ENCODE measurements at places on chromosomes 3 and 15. TPM values are rescaled to one million over a fixed set of nuclear protein-coding genes. Genes with fewer than 3 reads are reported as not detected.

DNA sequence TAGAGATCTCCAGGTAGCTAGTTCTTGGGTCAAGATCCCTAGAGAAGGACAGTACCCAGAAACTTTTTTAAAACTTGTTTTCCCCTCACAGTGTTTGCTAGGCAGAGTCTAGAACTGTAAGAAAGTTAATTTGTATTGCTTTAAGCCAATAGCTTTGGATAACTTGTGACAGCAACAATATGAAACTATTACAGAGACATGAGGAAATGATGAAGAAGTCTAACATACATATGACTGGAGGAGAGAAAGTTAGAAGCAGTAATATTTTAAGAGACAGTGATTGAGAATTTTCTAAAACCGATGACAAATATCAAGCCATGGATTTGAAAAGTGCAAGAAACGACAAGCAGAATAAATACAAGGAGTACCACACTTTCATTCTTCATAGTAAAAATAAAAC, 10.0 kb downstream of the HMG20A start:
- H3K27ac ChIP-seq, result no peak overlapping the region
- peaks cover 36% of the 10 kb centered on the region for H3K4me1 ChIP-seq
- no peak for DNase-seq

DNA sequence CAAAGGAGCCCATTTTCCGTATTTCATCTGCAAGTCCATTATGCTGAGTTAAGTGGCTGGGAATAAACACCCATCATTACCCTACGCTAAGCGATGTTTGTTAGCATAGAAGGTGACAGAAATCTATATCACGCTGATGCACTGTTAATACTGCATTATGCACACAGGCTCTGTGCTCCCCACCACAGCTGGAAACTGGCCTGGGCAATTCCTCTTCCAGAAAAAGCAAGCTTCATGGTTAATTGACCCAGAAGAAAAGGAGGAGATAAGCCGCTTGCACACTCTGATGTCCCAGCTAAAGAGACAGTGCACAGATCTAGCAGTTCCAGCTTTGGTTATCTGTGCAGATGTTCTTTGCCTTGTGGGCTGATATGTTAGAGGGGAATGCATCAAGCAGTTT, 232.6 kb downstream of the NTRK3 start:
- no peak overlapping the region for H3K27ac ChIP-seq
- no peaks in the 10 kb centered on the region for H3K4me1 ChIP-seq
- no peak overlapping the region for H3K4me3 ChIP-seq
- DNase-seq, result no peak

- no peaks in the 10 kb centered on the region for H3K36me3 ChIP-seq
- no peak overlapping the region for H3K27ac ChIP-seq
- no peaks in the 10 kb centered on the region for H3K27me3 ChIP-seq
These were observed 12.4 kb downstream of the OTOL1 start for GRCh38 chr3:161508852-161509477.

The EXD1 gene
- not detected for total RNA-seq

The PLA2G4B gene
- 13.1 TPM for total RNA-seq

The TMEM87A gene
- 31.2 TPM for total RNA-seq

The MYRIP gene
- not detected for total RNA-seq

The PLS1 gene
- total RNA-seq, result 3.2 TPM

The ADCY5 gene
- not detected for total RNA-seq

DNA sequence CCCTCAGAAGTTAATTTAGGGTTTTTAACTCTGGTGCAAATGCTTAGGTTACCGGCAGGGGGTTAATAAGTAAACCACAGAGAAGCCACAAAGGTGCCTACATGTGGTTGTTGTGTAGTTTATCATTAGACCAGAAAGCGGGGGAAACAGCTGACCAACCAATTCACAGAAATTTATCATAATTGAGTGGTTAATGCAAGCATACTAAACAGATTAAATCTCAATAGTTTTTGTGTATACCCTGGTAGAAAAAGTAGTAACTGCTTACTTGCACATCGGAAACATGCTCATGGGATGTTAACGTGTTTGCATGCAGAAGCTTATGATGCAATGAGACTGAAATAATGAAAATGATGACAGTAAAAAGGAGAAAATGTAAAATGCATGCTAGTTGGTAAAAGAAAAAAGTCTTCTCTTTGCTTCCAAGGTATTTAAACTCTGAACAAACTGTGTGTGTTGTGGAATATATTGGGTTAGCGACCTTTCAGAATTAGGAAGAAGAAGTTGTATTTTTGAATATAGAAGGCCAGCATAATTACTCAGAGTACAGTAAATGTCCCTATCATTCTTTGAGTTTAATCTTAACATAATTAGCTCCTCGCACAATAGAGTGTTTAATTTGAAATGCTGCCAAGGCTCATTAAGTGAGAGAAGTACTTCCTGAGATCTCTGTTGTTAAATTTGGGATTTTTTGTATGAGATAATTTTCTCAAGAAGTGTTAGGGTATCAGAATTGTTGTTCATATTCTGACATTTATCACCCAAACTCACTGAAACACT, 316.2 kb downstream of the PTPRG start:
- DNase-seq, result no peak
- no peak overlapping the region for H3K4me3 ChIP-seq
- peaks cover 1% of the 10 kb centered on the region for H3K27me3 ChIP-seq
- no peaks in the 10 kb centered on the region for H3K36me3 ChIP-seq
- no peak overlapping the region for H3K27ac ChIP-seq

GRCh38 chr15:72970933-72971760, 81.1 kb upstream of the NEO1 start:
- no peaks in the 10 kb centered on the region for H3K36me3 ChIP-seq
- no peak for DNase-seq
- H3K4me1 ChIP-seq, result no peaks in the 10 kb centered on the region
- peaks cover 19% of the 10 kb centered on the region for H3K27me3 ChIP-seq

GRCh38 chr15:80118956-80119355, 33.8 kb upstream of the FAH start:
- peaks cover 11% of the 10 kb centered on the region for H3K36me3 ChIP-seq
- no peak for DNase-seq
- no peaks in the 10 kb centered on the region for H3K27me3 ChIP-seq
- no peak overlapping the region for H3K27ac ChIP-seq

DNA sequence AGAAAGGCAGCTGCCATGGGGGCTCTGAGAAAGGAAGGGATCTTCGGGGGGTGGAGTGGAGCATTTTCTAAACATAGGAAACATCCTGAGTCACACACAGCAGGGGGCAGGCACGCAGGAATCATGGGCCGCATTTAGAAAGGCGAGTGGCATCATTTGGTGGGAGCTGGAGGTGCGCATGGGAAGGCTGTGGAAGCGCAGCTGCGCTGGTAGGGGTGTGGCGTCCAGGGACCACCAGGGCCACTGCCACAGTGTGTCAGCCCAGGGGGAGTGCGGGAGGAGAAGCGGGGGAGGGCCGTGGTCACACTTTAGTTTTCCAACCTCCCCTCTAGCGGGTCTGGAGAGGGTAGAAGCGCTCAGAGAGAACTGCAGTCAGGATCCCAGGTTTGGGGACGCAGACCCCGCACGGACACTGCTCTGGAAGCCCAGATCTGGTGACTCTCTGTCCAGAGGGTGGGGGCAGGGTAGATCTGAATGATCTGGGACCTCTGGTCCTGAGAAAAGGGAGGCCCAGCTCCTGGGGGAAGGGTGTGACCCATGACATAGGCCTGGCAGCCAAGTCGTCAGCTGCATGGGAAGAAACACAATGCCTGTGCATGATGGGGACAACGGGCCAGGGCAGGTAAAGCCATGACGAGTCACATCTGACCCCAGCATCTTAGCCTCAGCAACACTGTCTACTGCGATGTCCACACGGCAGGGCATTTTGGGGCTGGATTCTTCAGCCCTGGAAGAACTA, 88.0 kb upstream of the IQSEC1 start:
- no peaks in the 10 kb centered on the region for H3K4me1 ChIP-seq
- no peaks in the 10 kb centered on the region for H3K36me3 ChIP-seq
- H3K4me3 ChIP-seq, result no peak overlapping the region
- no peak overlapping the region for H3K27ac ChIP-seq

The SLC51A gene
- not detected for total RNA-seq

The B3GNT5 gene
- total RNA-seq, result 1.4 TPM

- no peak for DNase-seq
- no peak overlapping the region for H3K4me3 ChIP-seq
- no peaks in the 10 kb centered on the region for H3K36me3 ChIP-seq
- no peak overlapping the region for H3K27ac ChIP-seq
- H3K27me3 ChIP-seq, result peaks cover 32% of the 10 kb centered on the region
- H3K4me1 ChIP-seq, result peaks cover 11% of the 10 kb centered on the region
These were observed 54.1 kb upstream of the HES1 start for GRCh38 chr3:194081826-194082225.

GRCh38 chr3:12301031-12301430, 12.2 kb downstream of the PPARG start:
- no peak for DNase-seq
- peaks cover 21% of the 10 kb centered on the region for H3K27me3 ChIP-seq
- no peaks in the 10 kb centered on the region for H3K4me1 ChIP-seq
- H3K36me3 ChIP-seq, result no peaks in the 10 kb centered on the region

DNA sequence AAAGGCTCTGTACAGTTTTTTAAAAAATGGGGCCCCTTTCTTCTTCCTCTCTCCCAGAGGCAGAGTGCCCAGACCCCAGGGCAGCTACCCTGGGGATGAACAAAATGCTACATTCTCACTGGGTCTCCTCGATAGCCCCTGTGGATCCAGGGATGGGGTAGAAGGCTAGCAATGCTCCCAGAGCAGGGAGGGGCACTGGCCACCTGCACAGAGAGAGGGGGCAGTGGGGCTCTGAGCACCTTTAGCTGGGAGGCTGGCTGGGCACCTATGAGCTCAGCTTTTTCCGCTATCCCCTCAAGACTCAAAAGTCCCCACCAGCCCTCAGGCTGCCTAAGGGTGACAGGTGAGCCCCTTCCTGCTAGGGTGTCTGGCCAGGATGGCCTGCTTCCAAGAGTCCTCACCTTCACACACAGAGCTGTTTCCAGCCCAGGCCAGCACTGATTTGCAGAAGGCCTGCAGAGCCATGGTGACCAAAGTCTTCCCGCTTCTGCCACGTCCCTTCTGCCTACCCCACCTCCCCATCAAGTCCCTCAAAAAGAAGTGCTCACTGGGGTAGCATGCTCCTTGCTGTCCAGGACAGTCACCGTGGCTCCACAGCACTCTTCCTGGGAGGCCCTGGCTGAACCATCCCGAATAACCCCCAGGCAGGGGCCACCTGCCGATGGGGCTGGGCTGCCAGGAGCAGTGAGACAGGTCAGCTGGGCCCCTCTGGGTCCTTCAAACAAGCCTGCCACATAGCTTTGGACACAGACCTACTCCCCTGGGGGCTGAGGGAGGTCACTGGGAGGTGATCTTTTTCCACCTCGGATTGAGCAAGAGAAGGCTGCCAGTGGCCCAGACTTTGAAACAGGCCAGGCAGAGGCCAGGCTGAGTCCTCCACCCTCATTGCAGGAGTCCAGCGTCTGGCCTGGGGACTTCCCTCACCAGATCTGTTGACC, 20.4 kb downstream of the BMF start:
- H3K36me3 ChIP-seq, result no peaks in the 10 kb centered on the region
- no peak overlapping the region for H3K27ac ChIP-seq
- peaks cover 12% of the 10 kb centered on the region for H3K4me1 ChIP-seq
- H3K27me3 ChIP-seq, result peaks cover 5% of the 10 kb centered on the region

DNA sequence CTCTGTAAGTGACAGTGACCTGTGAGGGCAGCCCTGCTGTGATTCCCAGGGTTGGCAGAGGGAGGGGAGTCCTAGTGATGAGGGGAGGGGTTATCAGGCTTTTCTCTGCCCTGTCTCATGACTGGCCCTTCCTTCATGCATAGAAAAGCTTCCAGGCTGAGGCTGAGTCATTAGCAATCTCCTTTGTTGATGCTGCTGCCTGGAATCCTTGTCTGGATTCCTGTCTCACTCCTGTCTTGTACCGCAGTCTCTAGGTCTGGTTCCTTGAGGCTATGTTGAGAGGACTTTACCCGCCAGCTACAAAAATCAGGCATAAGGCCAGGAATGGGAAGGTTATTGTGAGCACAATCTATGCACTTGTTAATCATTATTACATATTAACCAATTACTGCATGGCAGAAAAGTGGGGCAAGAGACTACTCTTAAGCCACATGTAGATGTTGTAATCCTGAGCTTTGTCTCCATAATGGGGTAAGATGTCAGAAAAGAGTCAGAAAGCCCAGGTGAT, 7.2 kb downstream of the KLHL6 start:
- H3K27me3 ChIP-seq, result no peaks in the 10 kb centered on the region
- H3K4me3 ChIP-seq, result no peak overlapping the region

- peaks cover 7% of the 10 kb centered on the region for H3K27me3 ChIP-seq
- H3K4me3 ChIP-seq, result no peak overlapping the region
- DNase-seq, result no peak
- no peaks in the 10 kb centered on the region for H3K36me3 ChIP-seq
These were observed 220.4 kb upstream of the MDFIC2 start for GRCh38 chr3:70532806-70533205.

GRCh38 chr3:24843955-24844354, 349.3 kb upstream of the THRB start:
- no peaks in the 10 kb centered on the region for H3K36me3 ChIP-seq
- H3K27me3 ChIP-seq, result no peaks in the 10 kb centered on the region
- no peak overlapping the region for H3K27ac ChIP-seq

DNA sequence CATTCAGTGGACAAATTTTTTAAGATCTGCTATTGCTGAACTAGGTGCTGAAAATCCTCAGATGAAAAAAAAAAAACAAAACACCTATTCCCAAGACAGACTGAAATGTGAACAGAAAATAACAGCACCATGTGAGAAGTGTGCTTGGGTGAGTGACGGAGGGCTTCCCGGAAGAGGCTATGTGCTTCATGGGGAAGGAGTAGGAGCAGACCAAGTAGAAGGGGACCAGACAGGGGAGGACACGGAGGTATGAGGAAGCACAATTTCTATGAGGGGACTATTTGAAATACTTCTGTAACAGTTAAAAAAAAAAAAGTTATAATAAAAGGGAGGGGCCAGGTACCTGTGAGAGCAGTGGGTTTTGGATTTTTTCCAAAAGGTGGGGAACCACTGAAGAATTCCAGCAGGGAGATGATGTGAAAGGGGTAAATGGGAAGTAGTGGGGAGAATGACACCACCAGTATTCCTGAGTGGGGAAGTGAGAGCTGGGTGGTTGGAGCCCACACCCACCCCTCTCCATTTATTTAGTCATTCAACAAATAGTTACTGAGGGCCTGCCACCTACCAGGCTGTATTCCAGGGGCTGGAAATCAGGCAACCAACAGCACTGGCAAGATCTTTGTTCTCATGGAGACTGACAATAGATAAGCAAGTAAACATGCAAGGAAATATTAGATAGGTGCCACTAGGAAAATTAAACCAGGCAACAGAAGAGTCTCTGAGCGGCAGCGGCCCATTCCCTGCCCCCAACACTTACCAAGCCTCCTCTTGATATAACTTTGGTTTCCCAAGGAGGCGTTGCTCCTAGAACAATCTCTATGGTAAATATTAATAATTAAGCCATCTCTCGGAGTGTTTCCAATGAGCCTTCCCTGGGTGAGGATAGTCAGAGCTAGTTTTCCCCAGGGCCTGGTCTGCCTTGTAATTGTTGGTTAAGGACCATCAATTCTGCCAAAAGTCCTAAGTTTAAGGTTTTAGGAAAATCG, 3.8 kb upstream of the USP3 start:
- peaks cover 44% of the 10 kb centered on the region for H3K4me1 ChIP-seq
- peak overlapping the region; percentile 35 for H3K27ac ChIP-seq
- DNase-seq, result no peak
- peak overlapping the region; percentile 57 for H3K4me3 ChIP-seq
- peaks cover 3% of the 10 kb centered on the region for H3K36me3 ChIP-seq
- H3K27me3 ChIP-seq, result no peaks in the 10 kb centered on the region
